ENCODE measurements at places on chromosomes 11 and 22.

- DNase-seq, result no peak
These were observed 38.5 kb upstream of the SPON1 start for GRCh38 chr11:13923716-13924650.

DNA sequence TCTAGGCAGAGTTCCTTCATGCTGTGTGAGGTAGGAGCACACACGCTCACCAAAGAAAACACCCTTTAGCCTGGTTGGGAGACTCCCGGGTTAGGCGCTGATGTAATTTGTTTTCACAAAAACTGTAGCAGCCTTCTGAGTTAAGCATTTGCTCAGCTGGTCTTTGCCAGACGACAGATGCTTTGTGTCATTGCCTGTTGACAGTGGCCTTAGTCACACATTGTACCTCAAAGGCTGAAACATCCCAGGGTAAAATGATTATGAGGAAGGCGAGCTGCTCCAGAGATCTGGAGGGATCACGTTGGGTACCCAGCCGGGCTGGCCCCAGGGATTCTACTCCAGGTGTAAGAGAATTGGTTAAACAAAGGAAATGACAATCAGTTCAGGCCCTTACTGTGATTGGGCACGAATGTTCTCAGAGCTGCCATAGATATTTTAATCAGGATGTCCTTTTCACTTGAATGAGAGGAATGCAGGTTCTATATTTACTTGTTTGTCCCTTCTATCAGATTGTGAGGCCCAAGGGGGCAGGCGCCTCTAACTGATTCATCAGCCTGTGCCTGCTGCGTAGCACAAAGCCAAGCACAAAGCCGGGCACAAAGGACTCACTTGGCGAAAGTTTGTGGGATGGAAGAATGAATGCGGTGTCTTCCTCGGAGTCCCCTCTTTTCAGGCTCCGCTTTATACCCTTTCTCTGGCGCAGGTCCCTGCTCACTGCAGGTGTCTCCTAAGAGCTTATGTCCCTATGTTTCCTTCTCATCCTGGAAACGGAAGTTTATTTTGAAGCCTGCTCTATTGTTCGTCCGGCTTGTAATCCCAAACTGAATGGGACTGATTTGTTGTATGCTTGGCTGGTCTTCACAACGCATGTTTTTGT is 47.1 kb downstream of the ADM start:
- DNase-seq, result no peak

DNA sequence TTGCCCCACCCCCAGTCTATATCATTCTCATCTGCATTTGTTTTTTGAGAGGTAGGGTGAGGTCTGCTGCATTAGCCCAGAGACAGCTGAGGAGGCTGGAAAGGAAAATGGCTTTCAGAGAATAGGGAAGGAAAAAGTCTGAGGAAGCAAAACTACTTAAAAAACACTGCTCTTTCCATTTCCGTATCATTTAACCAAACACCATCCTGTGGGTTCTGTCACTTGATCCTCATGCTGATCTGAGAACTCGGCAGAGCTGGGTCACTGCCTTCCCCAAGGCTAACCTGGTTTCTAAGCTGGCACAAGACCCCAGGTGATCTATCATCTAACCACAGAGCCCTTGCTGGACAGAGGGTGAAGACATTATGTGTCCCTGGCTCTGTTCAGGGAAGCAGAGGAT is 1.2 kb downstream of the FOLR2 start:
- DNase-seq, result no peak

- DNase-seq, result no peak
These were observed 54.7 kb downstream of the MYEOV start for GRCh38 chr11:69348414-69349235.

DNA sequence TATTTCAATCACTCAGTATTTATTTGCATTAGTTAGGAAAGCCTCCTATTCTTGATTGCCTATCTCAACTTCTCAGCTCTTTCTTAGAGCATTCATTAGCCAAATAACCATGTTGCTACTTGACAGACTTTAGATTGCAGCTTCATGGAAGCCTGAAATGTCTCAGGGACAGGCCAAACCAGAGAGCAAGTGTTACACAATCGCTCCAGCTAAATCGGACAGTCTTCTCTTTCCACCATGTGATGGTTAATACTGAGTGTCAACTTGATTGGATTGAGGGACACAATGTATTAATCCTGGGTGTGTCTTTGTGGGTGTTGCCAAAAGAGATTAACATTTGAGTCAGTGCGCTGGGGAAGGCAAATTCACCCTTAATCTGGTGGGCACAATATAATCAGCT is 106.5 kb upstream of the DRD2 start:
- no peak for DNase-seq

DNA sequence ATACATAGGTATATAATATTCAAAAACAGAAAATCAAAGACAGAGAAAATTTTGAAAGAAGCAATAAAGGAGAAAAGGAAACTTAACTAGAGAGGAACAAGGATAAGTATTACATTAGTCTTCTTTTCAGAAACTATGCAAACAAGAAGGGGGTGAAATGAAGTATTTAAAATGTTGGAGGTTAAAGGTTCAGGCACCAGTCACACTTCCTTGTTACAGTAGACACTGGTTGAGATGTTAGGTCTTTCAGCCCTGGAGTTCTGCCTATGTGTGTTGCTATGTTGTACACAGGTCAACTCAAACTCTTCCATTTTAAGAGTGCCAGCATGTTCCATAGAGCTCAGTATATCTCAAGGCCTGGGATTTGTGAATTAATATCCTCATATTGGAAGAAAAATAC is 6.0 kb upstream of the MS4A4A start:
- no peak for DNase-seq
